Bone marrow (tissue), 2 donors: ENCODE measurements at places on chromosomes 11 and 22.

DNA sequence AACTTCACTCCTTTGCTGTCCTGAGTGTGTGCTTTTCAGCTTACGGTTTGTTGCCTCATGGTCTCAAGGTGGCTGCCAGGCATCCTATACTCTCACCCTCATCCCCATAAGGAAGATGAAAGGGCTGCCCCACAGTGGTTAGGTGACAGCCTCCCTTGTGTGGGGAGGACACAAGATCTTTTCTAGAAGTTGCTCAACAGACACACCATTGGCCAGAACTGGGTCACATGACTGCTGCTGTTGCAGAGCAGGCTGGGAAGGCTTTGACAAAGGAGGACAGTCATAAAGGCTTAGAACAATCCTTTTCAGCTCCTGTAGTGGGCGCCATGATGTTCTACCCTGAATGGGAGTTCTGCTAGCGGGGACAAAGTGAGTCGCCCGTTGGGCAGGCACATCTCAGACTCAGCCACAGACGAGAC lies 69.7 kb upstream of the RASD2 start:
- no peak for DNase-seq

- no peak for DNase-seq
Measured at GRCh38 chr11:128931668-128932067, 11.0 kb downstream of the TP53AIP1 start.

- DNase-seq = no peak
Measured at GRCh38 chr11:129115652-129116586, 76.2 kb downstream of the ARHGAP32 start.

GRCh38 chr11:67482275-67482826 lies 475 bp upstream of the AIP start:
- DNase-seq = peak; percentile 88

GRCh38 chr11:131688048-131688693 lies 317.8 kb downstream of the NTM start:
- DNase-seq = no peak

DNA sequence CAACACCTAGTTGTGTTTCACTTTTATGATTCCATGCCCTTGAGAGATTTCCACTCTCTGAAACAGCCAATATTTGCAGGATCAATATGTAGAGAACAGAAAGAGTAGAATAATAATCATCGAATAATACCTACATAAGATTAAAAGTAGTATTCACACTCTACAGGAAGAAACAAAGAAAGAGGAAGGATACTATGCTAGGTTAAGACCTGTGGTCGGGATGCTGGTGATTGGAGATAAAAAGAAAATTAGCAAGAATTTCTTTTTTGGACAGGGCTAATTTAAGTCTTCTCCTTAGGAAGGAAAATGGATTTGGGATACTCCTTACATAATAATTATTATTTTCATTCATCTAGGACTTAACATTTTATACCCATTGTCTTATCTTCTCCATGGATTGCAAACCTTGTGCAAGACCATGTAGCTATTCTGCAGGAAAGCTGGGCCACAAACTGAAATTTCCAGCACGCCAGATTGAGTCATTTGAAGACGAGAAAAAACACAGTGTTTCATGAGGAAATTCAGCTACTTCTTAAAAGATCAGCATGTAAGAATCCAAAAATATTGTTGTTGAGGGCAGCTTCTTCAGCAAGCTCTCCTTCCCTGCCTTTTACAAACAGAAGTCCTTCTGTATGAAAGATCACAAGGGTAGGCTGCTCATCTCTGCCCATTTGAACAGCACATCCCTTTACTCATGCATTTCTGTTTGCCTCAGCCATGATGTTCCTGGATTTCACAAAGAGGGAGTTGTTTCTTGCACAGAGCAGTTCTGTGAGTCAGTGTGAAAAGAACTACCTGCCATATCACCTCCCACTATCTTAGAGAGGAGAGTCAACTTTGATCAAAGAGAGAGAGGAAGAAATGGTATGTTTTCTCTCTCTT lies 90.7 kb downstream of the FAM76B start:
- DNase-seq = peak; percentile 55

- no peak for DNase-seq
Measured at GRCh38 chr11:82796998-82797961, 63.6 kb upstream of the FAM181B start.

GRCh38 chr11:122319691-122320620 lies 203.9 kb upstream of the BLID start:
- DNase-seq = no peak

- no peak for DNase-seq
Measured at GRCh38 chr11:46733234-46733633, 14.2 kb downstream of the F2 start.

- no peak for DNase-seq
Measured at GRCh38 chr11:77821349-77821851, 456 bp downstream of the AAMDC start.

DNA sequence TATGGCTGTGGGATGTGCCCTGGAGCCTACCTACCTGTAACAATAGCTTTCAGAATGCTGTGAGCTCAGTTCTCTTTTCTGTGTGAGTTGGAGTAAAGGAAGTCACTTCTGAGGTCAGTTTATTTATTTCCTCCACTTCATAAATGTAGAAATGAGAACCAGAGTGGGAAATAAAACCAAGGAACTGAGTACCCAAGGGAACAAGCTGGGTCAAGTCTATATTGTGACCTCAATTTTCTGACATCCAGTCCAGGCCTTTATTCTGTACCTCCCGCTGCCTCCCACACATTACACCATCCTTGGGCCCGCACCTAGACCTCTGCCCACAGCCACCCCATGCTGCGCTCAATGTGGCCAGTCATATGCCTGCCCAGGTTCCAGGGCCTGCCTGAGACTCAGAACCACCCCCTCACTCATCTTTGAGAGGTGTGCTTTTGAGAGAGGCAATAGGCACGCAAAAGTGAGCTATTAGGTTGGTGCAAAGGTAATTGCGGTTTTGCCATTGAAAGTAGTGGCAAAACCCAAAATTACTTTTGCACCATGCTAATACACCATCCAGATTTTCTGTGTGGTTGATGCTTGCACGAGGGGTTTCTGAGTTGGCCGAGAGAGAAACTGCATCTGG lies 9.8 kb downstream of the MS4A6E start:
- DNase-seq = no peak

DNA sequence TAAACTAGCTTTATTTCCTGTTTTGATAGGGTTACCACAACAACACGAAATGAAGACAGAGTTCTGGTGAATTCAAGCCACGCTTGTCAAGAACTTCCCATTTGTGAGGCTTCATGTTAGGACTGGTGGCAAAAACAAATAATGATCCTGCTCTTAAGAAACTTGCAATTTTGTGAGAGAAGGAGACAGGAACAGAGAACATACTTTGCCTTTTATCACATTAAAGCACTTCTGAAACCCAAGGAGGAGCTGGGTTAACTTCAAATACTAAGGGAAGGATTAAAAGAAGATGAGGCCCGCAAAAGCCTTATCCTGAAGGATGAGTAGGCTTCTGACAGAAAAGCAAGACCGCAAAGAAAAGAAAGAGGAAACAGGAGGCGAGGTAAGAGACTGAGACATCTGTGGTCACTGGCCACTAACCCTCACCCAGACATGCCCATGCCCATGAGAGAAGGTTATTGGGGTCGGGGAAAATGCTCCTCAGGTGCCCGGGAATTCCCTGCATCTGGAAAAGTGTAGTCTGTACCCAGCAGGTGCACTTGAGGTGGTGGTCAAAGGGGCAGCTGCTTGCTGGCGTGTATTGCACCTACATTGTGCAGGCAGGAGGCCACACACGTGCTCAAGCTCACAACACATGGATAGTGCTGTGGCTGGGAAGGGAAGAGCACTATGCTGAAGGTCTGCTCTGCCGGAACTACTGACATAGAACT lies 50.5 kb downstream of the MAPK1 start:
- peak; percentile 91 for DNase-seq

GRCh38 chr11:45879803-45880686 lies 5.4 kb upstream of the MAPK8IP1 start:
- no peak for DNase-seq
